Activated T-helper 9 cell treated with anti-CD3 and anti-CD28 coated beads, Interleukin-2, amount 50 U/mL, for 16 hours (primary cell): ENCODE measurements at places on chromosomes 6 and 20.

GRCh38 chr6:35777356-35778102, 1.1 kb downstream of the CLPSL2 start:
- no peak for DNase-seq

DNA sequence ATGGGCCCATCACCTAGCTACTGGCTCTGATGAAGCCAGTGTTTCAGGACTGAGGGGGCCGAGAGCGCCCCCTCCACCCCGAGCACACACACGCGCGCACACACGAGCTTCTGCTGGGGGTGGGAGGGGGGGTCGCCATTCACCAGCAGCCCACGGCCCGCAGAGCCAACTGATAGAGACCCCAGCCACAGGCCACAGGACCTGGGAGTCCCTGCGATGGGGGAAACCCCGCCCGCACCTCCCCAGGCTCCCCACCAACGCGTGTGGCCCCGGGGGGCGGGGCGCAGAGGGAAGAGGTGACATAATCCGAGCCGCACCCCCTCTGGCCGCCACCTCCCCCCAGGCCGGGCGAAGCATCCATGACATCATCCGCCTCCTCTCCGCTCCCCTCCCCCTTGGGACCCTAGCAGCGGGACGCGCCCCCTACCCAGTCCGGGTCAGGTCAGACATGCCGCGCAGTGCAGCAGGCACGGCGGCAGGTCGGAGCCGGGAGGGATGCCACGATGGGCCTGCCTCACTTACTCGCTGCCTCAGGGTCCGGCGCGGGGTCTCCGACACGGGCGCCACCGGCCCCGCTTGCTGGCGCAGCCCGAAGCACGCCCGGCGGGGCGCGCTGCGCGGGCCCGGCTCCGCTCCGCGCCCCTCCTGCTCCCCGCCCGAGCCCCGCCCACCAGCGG, at the start of gene LZTS3:
Gene LZTS3 (minus strand): TSS at position 617 of the 677 bp plus-strand sequence. CDS start 6,386 bp downstream, outside the sequence.
- DNase-seq, result peak; percentile 76

DNA sequence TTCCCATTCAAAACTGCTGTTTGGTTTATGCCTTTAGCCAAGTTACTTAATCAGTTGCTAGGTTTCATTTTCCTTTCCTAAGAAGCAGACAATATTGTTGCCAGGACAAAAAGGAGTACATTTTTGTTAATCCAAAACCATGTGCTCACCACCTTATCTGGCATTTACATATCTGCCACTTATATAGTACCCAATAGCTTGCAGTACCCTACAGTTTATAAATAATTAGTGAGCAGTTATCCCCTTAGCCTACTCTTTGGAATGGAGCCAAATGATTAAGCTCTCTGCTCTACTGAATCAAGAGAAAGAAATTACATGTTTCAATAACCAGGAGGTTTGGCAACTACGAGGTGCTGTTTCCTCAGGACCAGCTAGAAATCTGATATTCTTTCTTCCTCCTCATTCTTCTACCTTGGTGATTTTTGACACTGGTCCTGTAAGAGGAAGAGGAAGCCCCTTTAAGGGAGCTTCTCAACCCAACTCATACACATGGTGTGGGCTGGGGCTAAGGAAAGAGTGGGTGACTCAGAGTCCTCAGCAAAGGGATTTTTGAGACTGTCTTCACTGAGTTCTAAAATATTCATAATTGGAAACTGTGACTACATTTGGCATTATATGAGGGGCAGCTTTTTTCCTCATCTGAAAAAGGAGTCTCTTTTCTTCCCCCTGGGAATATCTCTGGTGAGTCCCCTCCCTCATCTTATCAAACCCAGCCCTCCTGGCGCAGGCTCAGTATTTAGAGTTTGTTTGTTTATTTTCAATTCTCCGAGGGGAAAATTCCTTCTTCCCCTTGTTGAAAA, 1.5 kb downstream of the ZNFX1 start:
- DNase-seq, result peak; percentile 33

GRCh38 chr20:13006825-13007224, 1.9 kb upstream of the SPTLC3 start:
- DNase-seq, result no peak

DNA sequence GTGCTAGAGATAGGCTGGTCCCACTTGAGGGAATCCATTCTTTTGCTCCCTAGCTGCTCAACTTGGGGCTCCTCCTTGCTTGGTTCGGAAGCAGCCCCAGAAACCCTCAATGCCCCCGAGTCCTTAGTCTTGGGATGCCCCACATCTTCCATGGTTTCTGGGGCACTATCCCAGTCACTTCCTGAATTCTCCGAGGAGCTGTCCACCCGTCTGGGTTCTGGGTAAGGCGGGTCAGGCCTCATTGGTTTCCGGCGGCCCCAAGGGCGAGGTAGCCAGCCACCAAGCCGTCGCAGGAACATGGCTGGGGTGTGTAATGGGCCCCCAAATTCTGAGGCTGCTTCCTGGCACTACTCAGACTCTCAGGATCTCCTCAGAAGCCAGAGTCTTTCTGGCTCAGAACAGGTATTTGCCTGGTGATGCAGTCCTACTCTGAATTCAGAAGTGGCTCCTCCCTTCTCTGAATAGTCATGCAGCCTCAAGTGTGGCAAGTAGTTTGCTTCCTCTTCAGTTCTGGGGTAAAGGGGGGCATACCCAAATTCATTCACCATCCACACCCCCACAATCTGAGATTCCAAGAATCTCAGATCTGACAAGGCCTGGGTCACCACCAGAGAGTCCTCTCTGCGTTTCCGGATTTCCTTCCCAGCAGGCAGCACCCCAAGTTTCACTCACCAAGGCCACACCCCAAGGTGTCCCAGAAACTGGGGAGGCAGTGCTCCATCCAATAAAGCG, 763 bp downstream of the C6orf47 start:
- DNase-seq, result no peak
